Skin of body (tissue), 3 donors: ENCODE measurements at places on chromosomes 3 and 15.
A peak's percentile ranks its signal among the peaks of the same experiment; 100 is the strongest.

DNA sequence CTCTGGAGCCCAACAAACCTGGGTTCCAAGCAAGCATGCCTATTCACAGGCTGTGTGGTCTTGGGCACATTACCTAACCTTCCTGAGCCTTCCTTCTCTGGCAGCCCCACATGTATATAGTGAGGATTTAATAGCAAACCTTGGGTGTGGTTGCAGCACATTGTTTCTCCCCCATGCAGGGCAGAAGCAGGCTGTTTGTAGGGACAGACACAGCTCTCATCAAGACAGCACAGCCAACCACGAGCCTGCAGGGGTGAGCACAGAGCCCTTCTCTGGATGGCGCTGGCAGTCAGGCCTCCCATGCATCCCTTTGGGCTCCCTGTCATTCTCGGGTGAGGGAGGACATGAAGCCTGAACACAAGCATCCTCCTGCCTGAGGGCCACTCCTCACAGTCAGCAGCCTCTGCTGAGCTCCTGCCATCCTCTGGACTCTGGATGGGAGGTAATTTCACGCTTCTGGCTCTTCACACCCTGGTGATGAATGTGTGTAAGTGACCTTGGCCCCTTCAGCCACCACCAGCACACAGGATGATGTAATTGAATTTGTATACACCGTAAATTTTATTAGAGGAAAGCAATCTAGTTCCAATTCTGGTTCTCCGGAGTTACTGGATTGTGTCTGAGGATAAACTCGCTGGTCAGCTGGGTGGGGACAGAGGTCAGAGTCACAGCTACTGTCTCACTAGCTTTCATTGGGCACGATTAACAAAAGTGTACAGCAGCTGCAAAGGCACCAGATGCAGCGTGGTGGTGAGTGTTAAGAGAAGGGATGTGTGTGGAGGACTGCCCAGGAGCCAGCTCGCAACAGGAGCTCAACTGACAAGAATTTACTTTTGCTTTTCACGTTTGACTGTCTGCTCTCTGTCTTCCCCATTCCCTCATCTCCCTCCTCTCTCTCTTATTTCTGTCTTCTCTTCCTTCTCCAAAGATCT is 118.1 kb downstream of the CLSTN2 start:
- no peak for DNase-seq

GRCh38 chr3:3110749-3111361 is 681 bp upstream of the IL5RA start:
- DNase-seq, result no peak

DNA sequence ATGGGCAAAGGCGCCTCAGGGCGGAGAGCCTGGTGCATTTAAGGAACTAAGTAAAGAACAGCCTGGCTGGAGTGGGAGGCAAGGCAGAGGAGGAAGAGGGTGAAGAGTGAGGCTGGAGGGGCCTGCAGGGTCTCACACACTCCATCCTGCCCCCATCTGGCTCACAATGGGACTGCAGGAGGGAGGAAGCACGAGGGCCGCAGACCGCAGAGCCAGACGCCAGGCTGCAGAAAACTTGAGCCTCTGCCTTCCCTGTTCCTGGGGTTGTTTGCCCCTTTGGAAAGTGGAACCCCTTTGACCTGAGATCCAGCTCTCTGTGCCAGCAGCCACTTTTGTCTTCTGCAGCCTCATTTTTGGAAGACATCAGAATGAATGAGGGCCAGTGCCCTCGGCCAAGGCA is 138.0 kb downstream of the SRGAP3 start:
- DNase-seq, result no peak

DNA sequence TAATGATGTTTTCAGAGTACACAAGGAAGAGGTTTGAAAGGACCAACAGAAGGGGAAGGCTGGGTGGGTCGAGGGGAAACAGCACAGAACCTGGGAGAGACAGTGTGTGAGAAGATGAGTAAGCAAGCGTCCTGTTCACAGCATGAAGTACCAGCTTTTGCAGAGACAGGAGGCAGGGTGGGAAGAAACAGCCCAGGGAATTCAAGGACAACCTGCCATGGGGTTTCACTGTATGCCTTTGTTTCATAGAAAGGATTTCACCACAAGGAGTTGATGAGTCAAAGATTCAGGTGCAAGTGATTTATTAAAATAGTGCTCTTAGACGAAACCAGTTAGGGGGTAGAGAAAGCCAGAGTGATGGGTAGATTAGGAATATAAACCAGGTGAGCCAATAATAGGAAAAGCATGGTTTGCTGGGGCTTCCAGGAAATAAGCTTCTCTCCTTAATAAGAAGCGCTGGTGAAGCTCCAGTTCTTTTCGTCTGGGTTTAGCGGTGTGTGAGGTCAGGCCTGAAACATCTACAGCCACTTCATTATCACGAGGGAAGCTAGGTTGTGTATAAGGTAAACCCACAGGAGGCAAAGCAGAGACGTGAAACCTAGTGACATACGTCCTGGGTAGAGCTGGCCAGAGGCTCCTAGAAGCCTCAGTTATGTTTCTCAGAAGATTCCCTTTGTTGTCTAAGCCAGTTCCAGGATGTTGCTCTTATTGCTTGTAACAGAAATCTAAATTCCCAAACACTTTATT is 3.9 kb downstream of the HHLA2 start:
- DNase-seq, result no peak

DNA sequence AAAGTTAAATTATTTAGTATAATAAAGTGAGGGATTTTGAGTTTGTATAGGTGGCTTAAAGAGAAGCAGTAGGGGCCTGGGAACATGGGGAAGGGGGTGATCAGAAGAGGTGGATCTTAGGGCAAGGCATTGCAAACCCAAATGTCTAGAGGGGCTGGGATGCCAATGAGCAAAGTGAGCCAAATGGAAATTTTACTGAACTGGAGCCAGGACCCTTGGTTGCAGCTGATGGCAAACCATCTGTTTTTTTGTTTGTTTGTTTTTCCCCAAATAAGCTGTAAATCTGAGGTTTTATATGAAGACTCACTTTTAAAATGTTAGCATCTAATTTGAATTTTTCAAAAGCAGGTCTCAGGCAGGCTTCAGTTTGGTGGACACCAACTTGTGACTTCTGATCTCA is 14.8 kb upstream of the PARP14 start:
- DNase-seq, result no peak

GRCh38 chr15:32733281-32733680 is 15.5 kb downstream of the GREM1 start:
- no peak for DNase-seq

DNA sequence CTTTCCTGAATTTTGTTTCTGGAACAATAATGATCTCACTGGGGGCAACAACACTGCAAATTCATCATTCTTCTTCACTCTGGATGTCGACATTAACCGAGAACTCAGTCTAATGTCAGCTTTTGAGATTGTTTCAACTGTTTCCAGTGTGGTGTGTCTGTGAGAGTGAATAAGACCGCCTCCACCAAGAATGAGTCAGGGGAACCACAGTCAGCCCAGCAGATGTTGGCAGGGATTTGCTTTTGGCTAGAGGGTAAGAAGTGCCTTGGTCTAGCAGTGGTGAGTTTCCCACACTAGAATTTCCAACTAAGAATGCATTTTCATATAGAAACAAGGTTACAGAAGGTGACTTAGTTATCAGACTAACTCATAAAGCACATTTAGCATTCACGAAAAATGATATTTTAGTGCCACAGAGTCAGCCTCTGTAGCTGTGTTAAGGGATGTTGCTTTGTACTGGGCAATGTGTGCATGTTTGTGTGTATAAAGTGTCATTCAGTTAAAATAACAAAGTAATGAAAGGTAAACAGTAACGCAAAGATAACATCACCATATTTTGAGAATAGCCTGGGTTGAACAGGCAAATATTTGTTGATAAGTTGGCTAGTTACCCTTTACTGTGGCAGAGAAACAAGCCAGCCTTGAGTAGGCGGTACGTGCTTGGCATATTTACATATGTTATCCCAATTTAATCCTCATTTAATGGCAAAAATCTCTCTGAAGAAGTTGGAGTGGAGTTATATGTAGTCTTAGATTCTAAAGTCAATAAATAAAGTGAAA is 33.8 kb downstream of the DRD3 start:
- DNase-seq, result no peak

GRCh38 chr3:38782148-38782547 is 33.9 kb downstream of the SCN10A start:
- no peak for DNase-seq

DNA sequence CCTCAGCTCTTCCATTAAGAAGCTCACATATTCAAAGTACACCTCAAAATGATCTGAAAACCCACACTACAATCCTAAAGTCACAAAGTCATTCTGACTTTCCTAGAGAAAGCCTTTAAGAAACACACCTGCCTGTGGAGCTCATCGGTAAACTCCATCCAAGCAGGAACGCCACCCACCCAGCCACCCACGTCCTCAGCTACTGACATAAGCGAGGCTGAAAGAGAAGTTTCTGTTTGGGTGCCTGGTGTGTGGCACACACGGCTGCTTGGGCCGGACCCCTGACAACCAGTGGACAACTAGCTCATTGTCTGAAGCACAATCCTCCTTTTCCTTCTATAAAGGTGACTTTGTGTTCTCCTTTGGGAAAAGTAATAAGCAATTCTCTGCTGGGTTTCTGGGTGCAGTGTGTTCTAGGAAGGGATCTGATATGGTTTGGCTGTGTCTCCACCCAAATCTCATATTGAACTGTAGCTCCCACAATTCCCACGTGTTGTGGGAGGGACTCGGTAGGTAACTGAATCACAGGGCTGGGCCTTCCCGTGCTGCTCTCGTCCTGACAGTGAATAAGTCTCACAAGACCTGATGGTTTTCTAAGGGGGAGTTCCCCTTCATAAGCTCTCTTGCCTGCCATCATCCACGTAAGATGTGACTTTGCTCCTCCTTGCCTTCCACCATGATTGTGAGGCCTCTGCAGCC is 26.1 kb downstream of the FAM174B start:
- no peak for DNase-seq

DNA sequence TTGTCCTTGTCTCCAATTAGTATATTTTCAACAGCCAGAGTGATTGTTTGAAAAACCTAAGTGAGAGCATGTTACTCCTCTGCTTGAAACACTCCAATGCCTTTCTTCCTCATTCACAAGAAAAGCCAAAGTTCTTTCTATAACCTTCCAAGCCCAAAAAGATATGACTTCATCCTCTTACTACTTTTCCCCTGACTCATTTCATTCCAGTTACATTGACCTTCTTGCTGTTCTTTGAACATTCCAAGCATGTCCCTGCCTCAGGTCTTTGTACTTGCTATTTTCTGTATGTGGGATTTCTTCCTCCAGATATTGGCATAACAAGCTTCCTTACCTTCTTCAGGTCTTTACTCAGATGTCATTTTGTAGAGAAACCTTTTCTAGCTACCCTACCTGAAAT is 28.3 kb downstream of the EHHADH start:
- DNase-seq, result no peak

DNA sequence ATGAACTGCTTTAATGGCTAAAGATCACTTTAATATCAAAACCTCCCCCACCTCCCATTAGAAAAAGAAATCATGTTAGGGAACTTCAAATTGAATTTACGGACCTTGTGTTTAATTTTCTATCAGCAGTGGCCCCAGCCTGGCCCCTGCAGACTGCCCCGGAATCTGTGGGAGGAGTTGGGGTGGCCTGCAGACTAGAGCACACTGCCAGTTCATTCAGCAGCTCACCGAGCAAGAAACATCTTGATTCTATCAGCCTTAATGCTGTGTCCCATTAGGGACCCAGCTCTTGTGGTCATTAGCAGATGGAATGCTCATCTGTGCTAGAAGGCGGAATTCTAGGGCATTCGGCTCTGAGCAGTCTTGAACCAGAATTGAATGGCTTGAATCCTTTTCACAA is 54.2 kb downstream of the FLNB start:
- DNase-seq, result peak; percentile 80

GRCh38 chr3:184850201-184850600 is 38.2 kb downstream of the VPS8 start:
- no peak for DNase-seq

DNA sequence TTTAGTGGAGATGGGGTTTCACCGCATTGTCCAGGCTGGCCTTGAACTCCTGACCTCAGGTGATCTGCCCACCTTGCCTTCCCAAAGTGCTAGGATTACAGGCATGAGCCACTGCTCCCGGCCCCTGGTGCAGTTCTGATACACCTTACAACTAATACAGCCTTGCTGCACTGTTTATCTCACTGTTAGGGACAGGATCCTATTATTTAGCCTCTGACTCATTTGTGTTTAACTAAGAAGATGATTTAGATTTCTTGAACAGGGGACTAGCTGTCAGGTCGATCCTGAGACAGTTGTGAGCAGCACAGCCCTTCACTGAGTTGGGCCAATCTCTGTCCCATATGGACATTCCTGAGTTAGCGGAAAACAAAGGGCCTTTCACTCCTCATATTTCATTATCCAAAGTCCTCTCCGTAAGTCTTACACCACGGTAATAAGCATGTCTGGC is 19.2 kb downstream of the GYG1 start:
- DNase-seq, result no peak

GRCh38 chr15:88243895-88244787 is 12.4 kb downstream of the NTRK3 start:
- peak; percentile 34 for DNase-seq

- peak; percentile 68 for DNase-seq
These were observed 264 bp upstream of the CMTM6 start for GRCh38 chr3:32502946-32503286.

- DNase-seq, result no peak
These were observed 21.4 kb downstream of the SCG3 start for GRCh38 chr15:51702710-51703109.

- no peak for DNase-seq
These were observed 32.2 kb upstream of the LYZL4 start for GRCh38 chr3:42442640-42443039.

- no peak for DNase-seq
These were observed 131.4 kb upstream of the EIF1B start for GRCh38 chr3:40178012-40178594.

DNA sequence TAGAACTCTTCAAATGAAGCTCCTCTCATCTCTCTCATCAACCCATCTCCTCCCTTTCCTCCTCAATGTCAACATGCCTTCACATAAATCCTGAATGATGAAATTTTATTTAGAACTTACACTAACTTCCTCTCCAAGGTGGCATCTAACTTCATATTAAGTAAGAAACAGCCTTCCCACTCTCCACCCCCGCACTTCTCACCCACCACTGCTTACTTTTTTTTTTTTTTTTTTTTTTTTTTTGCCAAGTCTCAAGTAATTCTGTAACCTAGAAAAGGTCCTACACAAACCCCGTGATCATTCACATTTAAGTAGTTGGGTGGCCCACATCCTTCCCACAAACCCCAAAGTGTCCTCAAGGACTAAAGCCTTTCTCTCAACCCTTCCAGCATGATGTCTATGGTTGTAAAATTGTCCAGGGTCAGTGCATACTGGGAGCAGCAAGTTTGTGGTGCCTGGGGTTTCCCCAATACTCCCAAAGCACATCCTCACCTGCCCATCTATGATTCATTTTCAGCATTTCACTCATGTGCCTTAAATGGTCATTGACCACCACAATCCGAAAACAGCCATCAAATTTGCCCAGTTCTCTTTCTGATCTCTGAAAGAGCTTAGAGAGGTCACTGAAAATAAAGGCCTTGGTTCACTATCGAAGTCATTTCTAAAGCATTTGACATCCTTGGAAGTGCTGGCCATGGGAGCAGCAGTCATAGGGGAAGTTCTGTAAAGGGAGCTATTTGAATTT is 47.2 kb downstream of the CD86 start:
- no peak for DNase-seq

DNA sequence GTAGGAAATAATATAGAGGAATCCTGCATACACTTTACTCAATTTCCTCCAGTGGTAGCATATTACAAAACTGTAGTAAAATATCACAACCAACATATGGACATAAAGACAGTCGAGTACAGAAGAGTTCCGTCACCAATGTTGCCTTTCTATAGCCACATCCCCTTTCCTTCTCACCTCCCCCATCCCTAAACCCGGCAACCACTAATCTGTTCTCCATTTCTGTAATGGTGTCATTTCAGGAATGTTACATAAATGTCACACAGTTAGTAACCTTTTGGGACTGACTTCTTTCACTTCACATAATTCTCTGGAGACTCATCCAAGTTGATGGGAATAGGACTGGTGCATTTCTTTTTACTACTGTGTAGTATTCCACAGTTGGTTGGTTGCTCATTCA is 41.4 kb upstream of the ATG7 start:
- DNase-seq, result no peak
